Right lung (tissue), 10 donors: ENCODE measurements at places on chromosomes 11 and 22. TPM values are rescaled to one million over a fixed set of nuclear protein-coding genes. Genes with fewer than 3 reads are reported as not detected.

The OSBP gene
- 37.9 TPM for polyA plus RNA-seq

The CLTCL1 gene
- 8.9 TPM for polyA plus RNA-seq

The OR4X2 gene
- polyA plus RNA-seq, result not detected

The TRIM48 gene
- not detected for polyA plus RNA-seq

The DCHS1 gene
- polyA plus RNA-seq, result 38.0 TPM

DNA sequence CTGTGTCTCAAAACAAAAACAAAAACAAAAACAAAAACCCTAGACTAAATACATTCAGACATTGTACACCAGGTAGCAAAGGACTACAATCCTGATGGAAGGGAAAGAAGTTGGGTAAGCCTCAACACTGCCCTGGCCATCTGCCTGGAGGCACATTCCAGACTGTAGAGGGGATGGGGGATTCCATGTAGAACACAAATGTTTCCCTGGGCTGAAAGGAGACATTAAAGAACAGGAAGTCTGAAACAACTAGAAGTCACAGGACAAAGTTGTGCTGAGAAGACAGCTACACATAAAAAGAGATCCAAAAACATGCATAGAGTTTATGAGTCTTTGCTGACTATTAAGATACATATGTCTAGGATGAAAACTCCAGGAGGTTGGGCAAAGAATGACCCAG is 83.9 kb downstream of the RRAS2 start:
- peak; percentile 40 for DNase-seq

- DNase-seq, result no peak
Observed at GRCh38 chr11:111001081-111001430, 244.5 kb upstream of the POU2AF2 start.

DNA sequence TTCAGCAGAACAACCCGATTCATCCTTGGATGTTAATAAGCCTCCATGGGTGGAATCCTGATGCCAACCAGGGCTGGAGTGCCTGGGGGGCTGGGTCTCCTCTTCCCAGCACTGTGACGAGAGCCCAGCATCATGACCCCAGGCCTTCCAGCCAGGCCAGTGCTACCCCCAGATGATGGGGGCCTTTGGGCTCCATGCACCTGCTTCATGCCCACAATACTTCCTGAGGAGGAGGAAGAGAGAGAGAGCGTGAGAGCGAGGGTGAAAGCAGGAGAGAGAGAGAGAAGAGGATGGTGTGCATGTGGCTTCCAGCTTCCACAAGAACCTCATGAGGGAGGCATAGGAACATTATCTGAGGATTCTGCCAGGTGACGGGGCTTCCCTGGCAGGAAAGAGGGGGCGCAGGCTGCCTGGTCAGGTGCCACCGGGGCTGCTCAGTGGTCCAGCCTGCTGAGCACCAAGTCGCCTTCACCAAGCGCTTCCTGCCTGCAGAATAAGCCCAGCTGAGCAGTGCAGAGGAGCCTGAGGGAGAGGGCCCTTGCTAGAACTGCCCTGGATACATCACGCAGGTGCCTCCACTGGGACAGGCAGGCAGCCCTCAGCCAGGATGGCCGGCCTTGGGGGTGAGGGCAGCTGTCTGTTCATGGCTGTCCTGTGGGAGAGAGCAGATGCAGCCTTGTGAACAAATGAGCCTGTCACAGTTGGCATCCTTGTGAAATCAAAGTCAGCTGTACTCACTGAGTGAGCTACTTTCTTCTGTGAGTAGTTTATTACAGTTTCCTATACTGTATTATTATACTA is 243.3 kb upstream of the B3GAT1 start:
- no peak for DNase-seq

DNA sequence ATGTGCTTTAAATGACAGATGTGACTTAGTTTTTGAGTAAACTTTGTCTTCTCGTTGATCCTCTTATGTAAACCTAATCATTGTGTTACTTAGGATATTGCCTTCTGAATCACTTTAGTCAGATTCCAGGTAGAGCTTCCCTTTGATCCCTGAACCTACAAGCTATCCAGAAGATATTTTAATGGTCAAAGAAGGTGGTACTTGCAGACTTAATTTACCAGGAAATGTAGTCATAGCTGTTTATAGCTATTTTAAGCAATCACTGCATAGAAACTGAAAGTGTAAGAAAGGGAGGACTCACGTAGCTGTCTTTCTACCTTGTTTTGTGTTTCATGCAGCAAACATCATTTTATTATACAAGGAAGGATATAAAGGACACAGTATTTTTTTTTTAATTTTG is 189.5 kb downstream of the DDX10 start:
- no peak for DNase-seq
